Glutamatergic neuron (in vitro differentiated cells): ENCODE measurements at places on chromosomes 16 and 17. TPM values are rescaled to one million over a fixed set of nuclear protein-coding genes. Genes with fewer than 3 reads are reported as not detected.

Gene CES5A
- total RNA-seq = not detected

DNA sequence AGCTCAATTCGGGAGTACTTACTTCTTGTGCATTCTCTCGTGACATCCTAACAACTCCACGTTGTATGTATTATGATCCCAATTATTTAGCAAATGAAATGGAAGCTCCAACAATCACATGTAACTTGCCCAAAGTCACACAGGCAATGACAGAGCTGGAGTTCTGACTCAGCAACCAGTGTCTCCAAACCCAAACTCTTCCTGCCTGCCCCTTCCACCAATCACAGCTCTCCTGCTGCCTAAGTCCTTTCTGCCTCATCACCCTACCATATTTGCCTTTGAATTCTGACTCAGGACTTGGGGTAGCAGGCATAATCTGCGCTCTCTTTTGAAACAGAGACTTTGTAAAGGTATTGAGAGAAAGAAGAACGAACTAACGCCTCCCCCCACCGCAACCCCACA is 245.2 kb upstream of the MAF start:
- no peaks in the 10 kb centered on the region for H3K36me3 ChIP-seq
- no peak overlapping the region for H3K27ac ChIP-seq
- DNase-seq = no peak
- H3K27me3 ChIP-seq = peaks cover 3% of the 10 kb centered on the region
- H3K4me3 ChIP-seq = no peak overlapping the region

- H3K36me3 ChIP-seq = no peaks in the 10 kb centered on the region
- no peak overlapping the region for H3K27ac ChIP-seq
- no peak for DNase-seq
- H3K4me3 ChIP-seq = no peak overlapping the region
- H3K4me1 ChIP-seq = peaks cover 12% of the 10 kb centered on the region
- H3K27me3 ChIP-seq = peaks cover 9% of the 10 kb centered on the region
These were observed 988 bp upstream of the IL21R start for GRCh38 chr16:27400751-27401620.

DNA sequence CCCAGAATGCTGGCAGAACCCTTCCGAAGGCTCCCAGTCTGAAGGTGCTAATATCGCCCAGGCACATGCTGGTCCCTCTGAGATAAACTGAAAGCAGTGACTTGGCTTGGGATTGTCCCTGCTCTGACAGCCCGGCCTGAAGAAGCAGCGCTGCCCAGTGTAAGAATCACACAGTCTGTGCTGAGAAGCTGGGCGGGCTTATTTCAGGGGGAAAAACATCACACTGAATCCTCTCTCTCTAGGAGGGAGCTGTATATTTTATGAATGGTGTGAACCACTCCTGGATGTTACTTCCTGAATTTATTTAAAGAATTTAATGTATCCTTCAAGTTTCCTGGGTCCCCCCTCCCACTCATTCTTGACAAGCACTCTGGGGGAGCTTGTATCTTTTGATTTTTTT is 36.3 kb downstream of the GAS7 start:
- H3K27ac ChIP-seq = no peak overlapping the region
- no peak for DNase-seq
- H3K36me3 ChIP-seq = no peaks in the 10 kb centered on the region
- H3K4me1 ChIP-seq = peaks cover 3% of the 10 kb centered on the region
- no peak overlapping the region for H3K4me3 ChIP-seq

- H3K27me3 ChIP-seq = peaks cover 2% of the 10 kb centered on the region
- no peaks in the 10 kb centered on the region for H3K4me1 ChIP-seq
- H3K27ac ChIP-seq = no peak overlapping the region
- DNase-seq = no peak
- H3K36me3 ChIP-seq = no peaks in the 10 kb centered on the region
- H3K4me3 ChIP-seq = no peak overlapping the region
These were observed 99.7 kb downstream of the ELAC2 start for GRCh38 chr17:12918142-12918541.

GRCh38 chr16:1002399-1003166 is 21.0 kb downstream of the SOX8 start:
- H3K4me1 ChIP-seq = no peaks in the 10 kb centered on the region
- peaks cover 5% of the 10 kb centered on the region for H3K27me3 ChIP-seq
- no peaks in the 10 kb centered on the region for H3K36me3 ChIP-seq
- DNase-seq = no peak
- H3K27ac ChIP-seq = no peak overlapping the region
- H3K4me3 ChIP-seq = no peak overlapping the region

DNA sequence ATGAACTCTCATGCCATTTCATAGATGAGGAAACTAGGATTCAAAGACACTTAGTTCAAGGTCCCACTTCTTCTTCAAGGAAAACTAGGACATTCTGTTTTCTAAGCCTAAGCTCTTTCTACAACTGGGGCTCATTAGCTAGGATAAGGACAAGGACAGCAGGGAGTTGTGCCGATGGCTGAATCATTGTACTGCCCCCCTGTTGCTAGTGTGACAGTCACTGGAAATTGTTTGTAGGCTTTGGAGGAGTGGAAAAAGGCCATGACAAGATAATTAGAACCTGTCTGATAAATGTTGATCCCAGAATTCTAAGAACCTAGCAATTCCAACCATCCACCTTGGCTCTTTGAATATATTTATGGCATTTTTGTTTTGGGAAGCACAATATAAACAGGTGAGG is 445.7 kb downstream of the CDH8 start:
- DNase-seq = no peak
- peaks cover 4% of the 10 kb centered on the region for H3K36me3 ChIP-seq
- no peaks in the 10 kb centered on the region for H3K27me3 ChIP-seq
- no peak overlapping the region for H3K4me3 ChIP-seq
- H3K4me1 ChIP-seq = no peaks in the 10 kb centered on the region
- H3K27ac ChIP-seq = no peak overlapping the region

DNA sequence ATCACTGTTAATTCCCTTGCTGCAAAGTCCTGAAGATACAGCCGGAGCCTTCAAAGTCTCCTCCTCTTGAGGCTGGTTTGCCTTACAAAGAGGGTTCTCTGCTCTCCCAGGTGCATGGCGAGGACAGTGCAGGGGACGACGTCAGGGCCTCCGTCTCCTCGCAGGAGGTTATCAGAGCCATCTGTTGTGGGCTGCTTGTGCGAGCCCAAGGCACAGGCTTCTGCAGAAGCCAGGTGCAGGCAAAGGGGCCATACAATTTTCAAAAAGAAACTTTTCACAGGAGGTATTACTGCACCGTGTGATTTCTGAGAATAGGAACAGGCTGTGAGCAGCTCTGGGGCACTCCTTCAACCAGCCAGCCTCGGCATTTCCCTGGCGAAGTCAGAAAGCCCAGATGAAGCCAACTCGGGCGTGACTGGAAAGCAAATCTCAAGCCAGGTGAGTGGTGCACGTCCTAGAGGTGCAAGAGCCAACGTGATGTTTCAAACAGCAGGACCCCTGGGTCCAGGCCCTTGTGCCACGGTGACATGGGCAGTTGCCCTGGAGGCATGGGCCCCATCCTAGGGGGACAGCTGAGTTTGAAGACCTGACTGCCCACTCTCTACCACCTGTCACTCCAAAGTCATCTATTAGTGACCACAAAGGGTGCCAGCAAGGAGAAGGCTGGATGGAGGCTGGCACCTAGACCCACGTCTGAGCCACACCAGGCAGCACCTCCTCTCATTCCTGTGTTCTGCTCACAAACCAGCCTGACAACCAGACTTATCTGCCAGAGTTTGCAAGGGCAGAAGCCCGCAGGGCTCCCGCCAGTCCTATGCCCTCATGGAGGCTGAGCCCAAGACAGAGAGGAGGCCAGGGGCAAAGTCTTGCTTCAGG is 68.6 kb downstream of the SMPD3 start:
- peaks cover 8% of the 10 kb centered on the region for H3K27me3 ChIP-seq
- H3K4me3 ChIP-seq = peak overlapping the region; percentile 34
- peaks cover 7% of the 10 kb centered on the region for H3K36me3 ChIP-seq
- peaks cover 33% of the 10 kb centered on the region for H3K4me1 ChIP-seq

Gene CYB5D1
- 9.2 TPM for total RNA-seq

GRCh38 chr16:87406495-87407088 is 14.5 kb downstream of the MAP1LC3B start:
- no peak overlapping the region for H3K4me3 ChIP-seq
- H3K27ac ChIP-seq = peak overlapping the region; percentile 84
- DNase-seq = no peak
- no peaks in the 10 kb centered on the region for H3K36me3 ChIP-seq

DNA sequence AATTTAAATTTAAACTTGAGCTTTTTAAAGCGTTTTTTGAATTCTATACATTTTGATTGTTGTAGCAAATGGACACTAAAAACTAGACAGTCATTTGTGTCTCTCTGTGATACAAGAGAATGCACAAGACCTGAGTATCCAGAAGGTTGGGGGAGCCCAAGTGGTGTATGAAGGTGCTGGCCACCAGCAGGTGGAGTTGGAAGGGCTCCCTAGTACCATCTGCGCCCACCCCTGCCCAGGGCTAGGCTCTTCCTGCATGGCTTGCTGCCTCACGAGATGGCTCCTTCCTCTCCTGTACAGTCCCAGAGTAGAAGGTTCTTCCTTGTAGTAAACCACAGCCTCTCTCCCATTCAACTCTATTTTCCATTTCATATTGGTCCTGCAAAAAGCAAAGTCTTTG is 17.0 kb downstream of the GID4 start:
- no peak for DNase-seq
- H3K27me3 ChIP-seq = no peaks in the 10 kb centered on the region
- H3K27ac ChIP-seq = no peak overlapping the region
- H3K36me3 ChIP-seq = no peaks in the 10 kb centered on the region
- no peaks in the 10 kb centered on the region for H3K4me1 ChIP-seq
- no peak overlapping the region for H3K4me3 ChIP-seq

- peaks cover 7% of the 10 kb centered on the region for H3K4me1 ChIP-seq
- DNase-seq = peak; percentile 93
- H3K36me3 ChIP-seq = no peaks in the 10 kb centered on the region
- H3K4me3 ChIP-seq = peak within 1 kb of the TSS; percentile 10
These were observed at the start of gene NRN1L for GRCh38 chr16:67884684-67885083. NRN1L (plus strand) TSS chr16:67884885; CDS start chr16:67884904, 19 bp downstream.

GRCh38 chr16:83171396-83171795 is 544.6 kb downstream of the CDH13 start:
- H3K36me3 ChIP-seq = no peaks in the 10 kb centered on the region
- H3K27ac ChIP-seq = no peak overlapping the region
- H3K4me1 ChIP-seq = no peaks in the 10 kb centered on the region
- no peak overlapping the region for H3K4me3 ChIP-seq
- no peak for DNase-seq
- H3K27me3 ChIP-seq = no peaks in the 10 kb centered on the region

DNA sequence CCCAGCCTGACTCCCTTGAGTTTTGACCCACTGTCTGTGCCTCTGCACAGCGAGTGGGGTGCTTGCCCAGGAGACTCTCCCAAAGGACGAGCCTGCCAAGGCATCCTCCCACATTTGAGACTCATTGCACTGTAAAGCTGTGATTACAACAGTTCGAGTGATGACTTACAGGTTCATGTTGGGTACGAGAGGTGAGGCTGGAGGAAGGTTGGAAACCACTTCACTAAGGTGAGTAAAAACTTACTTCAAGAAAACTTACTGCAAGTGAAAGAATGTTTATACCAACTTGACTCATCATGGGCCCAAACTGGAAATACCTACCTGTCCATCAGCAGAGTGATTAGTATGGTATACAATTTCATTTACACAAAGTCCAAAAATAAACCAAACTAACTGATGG is 360.1 kb upstream of the CDH11 start:
- DNase-seq = no peak
- no peak overlapping the region for H3K4me3 ChIP-seq
- no peak overlapping the region for H3K27ac ChIP-seq
- peaks cover 2% of the 10 kb centered on the region for H3K27me3 ChIP-seq
- peaks cover 20% of the 10 kb centered on the region for H3K4me1 ChIP-seq
- H3K36me3 ChIP-seq = no peaks in the 10 kb centered on the region

Gene EVI2B
- not detected for total RNA-seq
